ENCODE measurements at places on chromosomes 6 and 20. TPM values are rescaled to one million over a fixed set of nuclear protein-coding genes. Genes with fewer than 3 reads are reported as not detected.

DNA sequence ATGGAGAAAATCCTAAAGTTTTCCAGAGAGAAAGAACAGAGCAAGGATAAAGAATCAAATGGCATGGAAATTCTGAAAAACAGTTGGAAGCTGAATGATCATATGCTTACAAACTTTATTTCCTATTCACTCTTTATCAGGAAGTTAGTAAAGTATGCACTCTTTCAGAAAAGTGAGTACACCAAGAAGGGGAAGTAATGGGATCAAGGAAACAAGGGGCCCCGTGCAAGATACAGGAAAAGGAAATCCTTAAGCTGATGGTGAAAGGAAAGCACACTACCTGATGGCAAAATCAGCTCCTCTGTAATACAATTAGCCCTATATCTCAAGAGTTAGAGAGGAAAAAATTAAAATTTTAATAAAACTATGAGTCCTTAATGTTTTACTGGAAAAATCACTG lies 14.0 kb downstream of the CALHM6 start:
- DNase-seq: no peak

GRCh38 chr20:37315452-37316110 lies 26.1 kb downstream of the MANBAL start:
- DNase-seq: no peak

DNA sequence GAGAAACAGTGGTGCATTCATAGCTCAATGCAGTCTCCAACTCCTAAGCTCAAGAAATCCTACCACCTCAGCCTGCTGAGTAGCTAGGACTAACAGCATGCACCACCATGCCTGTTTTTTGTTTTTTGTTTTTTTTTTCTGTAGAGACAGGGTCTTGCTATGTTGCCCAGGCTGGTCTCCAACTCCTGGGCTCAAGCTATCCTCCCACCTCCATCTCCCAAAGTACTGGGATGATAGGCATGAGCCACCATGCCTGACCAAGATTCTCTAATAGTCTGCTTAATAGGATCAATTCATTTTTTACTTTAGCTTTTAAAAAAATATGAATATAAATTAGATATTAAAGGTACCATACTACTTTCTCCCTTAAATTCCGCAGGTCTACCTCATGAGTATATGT lies 152.3 kb upstream of the BEND3 start:
- no peak for DNase-seq

DNA sequence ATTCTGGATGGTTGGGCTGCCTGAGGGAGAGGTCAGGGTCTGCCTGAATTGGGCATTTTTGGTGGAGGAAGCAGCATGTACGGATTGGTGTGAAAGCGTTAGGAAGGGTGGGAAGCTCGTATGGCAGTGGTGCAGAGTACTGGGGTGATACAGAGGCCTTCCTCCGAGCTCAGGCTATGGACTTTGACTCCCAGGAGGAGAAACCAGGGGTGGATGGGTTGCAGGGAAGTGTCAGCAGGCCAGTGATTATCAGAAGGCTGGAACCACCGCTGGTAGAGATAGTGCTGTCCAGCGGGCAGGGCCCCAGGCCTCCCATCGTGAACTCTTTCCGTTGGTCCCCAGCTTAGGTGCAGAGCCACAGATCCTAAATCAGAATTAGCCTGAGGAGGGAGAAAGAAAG lies 5.3 kb downstream of the WFDC5 start:
- no peak for DNase-seq

GRCh38 chr6:103122766-103123601 lies 1729.5 kb downstream of the GRIK2 start:
- peak; percentile 32 for DNase-seq

- DNase-seq: no peak
Observed at GRCh38 chr6:132275066-132275970, 126.0 kb downstream of the MOXD1 start.

DNA sequence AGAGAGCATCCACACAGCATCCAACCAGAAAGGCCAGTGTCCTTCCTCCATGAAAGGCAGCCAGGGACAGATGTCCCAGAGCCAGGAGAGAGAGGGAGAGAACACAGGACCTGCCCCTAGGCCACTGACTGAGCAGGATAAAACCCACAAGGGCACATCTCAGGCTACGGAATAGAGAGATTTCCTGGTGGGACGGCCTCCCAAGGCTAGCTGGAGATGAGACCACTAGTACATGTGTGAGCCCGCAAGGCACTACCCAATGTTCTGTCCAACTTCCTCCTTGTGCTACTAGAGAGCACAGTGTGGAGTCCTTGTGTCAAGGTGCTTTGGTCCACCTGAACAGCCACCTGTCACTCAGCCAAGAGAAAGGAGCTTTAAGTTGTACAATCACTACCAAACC lies 44.2 kb downstream of the PLCG1 start:
- no peak for DNase-seq

- DNase-seq: peak; percentile 73
Observed at GRCh38 chr6:6665555-6666243, 77.2 kb downstream of the LY86 start.

DNA sequence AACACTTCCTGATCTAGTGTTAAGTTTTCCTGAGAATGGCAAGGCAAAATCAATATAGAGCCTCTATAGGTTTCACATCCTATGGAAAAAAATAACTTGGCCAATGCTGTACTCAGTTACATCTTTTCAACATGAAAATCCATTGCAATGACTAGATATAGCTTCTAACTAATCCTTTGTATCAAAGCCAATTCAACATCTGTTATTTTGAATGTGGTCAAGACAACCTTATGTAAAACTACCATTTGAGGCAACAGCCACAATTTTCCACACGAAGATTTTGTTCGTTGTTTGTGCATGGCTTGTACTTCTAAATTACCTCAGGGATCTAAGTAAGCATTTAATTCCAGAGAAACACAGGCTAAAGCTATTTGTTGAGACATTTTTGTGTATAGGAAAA lies 637.8 kb upstream of the EYS start:
- peak; percentile 71 for DNase-seq

DNA sequence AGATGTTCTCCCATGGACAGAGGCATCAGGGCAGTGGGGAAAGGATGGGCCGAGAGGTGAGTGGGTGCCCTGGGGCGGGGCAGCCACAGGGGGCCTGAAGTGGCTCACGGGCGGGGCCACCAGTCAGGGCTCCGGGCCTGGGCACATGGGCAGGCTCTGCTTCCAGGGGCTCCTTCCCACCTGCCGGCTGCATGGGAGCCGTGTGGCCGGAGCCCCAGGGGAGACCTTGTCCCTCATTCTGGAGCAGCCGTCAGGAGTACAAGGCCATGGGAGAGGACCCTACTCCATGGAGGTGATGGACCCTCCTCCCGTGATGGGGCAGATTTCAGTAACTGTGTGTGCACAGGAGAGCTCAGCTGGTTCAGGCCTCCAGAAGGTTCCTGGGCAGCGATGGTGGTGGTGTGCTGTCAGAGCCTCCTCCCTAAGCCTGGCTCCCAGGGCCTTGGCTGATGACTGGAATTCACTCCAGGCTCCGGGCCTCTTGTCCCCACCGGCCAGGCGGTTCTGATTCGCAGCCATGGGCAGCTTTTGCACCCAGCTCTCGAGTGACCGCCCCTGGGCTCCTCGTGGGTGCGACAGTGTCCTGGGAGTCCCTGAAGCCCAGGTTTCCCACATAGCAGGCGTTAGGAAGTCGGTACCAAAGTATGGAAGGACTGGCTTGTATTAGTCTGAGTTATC lies 6.2 kb downstream of the SLCO4A1 start:
- DNase-seq: no peak

DNA sequence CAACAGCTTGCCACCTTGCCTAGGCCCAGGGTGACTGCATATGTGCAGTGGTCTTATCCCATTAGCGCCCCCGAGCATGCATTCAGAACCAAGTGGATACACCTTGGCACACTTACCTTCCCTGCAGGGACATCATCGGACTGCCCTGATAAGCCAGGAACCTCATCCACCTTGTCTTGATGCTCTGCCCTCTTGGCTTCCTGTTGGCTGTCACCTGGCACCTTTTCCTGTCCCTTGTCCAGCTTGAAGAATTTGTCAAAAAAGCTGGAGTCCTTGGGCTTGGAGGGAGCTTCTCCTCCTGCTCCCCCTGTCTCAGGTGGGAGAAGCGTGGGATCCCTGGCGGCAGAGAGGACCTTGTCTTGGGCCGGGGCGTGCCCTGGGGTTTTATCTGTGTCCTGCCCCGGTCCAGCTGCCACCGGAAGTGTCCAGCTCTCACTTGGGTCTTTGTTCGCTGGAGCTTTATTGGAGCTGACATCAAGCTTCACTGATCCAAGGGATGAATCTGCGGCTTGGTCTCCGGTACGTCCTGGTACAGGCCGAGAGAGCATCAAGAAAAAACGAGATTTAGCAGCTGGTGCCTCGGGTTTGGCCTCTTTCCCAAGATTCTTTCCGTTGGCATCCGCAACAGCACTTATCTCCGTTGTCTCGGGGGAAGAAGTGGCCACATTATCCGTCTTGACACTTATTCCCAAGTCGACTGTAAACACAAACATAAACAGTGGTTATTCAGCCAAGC lies 42.0 kb downstream of the BCAS1 start:
- no peak for DNase-seq

GRCh38 chr6:31083742-31084354 lies 28.5 kb downstream of the C6orf15 start:
- peak; percentile 97 for DNase-seq

DNA sequence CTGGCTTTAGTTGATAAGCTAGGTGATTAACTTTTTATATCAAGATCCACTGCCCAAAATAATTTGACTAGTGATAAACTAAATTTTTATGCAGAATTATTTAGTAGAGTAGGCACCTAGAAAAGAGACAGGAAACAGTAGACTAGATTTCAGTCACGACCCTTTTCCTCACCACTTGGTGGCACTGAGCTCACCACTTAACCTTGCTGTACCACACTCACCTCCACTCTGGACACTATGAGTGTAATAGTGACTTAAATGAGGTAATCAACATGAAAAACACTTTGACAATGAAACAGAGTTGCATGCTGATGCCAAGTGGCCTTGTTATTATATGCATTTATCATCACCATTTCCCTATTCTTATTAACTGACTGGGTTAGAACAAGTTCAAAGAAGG lies 730.4 kb downstream of the KIF16B start:
- no peak for DNase-seq

- no peak for DNase-seq
Observed at GRCh38 chr6:154800338-154800737, 67.1 kb downstream of the SCAF8 start.

- no peak for DNase-seq
Observed at GRCh38 chr20:61733216-61733615, 332.5 kb downstream of the TAF4 start.

- peak; percentile 14 for DNase-seq
Observed at GRCh38 chr6:88262332-88262731, 96.2 kb upstream of the CNR1 start.

- DNase-seq: no peak
Observed at GRCh38 chr6:83431545-83432155, 799 bp upstream of the ME1 start.

- no peak for DNase-seq
Observed at GRCh38 chr6:107853230-107853629, 29.1 kb upstream of the SCML4 start.

- DNase-seq: no peak
Observed at GRCh38 chr20:24118441-24119175, 130.0 kb upstream of the GGTLC1 start.

DNA sequence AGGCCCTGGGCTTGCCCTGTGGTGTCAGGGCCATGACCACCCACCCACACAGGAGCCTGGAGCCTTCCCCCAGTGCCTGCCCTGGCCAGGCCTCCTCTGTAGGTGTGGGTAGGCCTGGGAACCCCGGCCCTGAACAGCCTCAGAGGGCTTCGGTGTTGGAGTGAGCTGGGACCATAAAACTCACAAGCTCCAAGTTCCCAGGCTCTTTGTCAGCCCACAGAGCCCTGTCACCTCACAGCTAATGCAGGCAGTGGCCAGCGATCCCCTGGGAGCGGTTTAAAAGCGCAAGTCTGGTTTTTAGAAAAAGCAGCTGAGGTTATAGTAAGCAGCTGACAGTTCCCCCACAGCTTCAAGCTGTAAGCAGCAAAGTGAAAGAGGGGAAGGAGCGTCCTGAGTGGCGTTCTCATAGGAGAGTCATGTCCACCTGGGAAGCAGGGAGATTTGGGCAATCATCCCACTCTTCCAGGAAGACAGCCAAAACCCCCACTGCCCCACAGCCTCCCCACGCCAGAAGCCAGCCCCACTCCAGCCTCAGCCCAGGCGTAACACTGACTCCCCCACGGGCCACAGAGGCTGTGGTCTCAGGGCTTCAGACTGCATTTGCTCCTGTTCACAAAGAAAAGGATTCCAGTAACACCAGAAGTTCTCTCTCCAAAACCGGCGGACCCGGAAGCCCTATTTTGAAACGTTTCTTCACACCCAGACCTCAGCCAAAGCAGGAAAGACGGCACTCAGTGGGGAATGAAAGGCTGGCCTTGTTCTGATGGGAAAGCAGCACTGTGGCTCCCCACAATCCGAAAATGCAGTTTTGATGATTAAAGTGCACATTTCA lies 34.3 kb upstream of the FOXC1 start:
- peak; percentile 63 for DNase-seq

Gene LAMA4
- 336 TPM for total RNA-seq

Gene TRIM15
- 0.48 TPM for total RNA-seq

Gene PNLDC1
- total RNA-seq: not detected

Gene FAM50B
- total RNA-seq: 3.9 TPM

Gene PCK1
- total RNA-seq: 6.3 TPM

Gene DCBLD1
- total RNA-seq: 28.2 TPM

Gene SLC22A7
- not detected for total RNA-seq

Measured in umbilical cord (tissue), 2 donors.